Hematopoietic multipotent progenitor cell (in vitro differentiated cells): ENCODE measurements at places on chromosomes 5 and 9. TPM values are rescaled to one million over a fixed set of nuclear protein-coding genes. Genes with fewer than 3 reads are reported as not detected.

Gene MEIKIN
- total RNA-seq: not detected

Gene PCDHAC1
- total RNA-seq: under 0.01 TPM

Gene ZNF367
- total RNA-seq: 3.8 TPM

Gene GRIN1
- under 0.01 TPM for total RNA-seq

DNA sequence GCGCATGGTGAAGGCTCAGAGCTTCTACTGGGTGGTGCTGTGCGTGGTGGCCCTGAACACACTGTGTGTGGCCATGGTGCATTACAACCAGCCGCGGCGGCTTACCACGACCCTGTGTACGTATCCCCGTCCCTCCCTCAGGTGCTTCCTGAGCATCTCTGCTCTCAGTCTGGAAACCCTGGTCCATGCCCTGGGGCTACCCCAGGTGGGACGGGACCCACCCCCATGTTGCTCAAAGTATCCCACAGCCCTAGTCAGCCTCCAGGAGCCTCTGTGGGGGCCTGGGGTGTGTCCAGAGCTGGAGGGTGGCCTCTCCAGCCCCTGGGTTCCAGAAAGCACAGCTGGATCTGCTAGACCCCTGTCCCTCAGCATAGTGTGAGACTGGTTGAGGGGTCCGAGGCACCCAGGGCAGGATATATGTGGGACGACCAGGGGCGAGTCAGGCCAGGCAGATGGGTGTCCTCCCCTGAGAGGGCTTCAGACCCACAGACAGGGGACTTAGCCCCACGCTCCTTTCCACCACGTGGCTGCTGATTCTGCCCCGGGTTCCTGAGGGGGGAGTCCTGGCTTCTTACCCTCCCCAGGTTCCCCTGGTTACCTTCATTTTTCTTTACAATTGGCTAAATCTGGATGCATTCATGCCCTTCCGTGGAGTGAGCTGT, 94.0 kb downstream of the CACNA1B start:
- no peak for DNase-seq
